Pancreas (tissue), 10 donors: ENCODE measurements at places on chromosomes 16 and 17. TPM values are rescaled to one million over a fixed set of nuclear protein-coding genes. Genes with fewer than 3 reads are reported as not detected.

- DNase-seq: no peak
Observed at GRCh38 chr16:57651344-57652333, 16.5 kb upstream of the ADGRG3 start.

DNA sequence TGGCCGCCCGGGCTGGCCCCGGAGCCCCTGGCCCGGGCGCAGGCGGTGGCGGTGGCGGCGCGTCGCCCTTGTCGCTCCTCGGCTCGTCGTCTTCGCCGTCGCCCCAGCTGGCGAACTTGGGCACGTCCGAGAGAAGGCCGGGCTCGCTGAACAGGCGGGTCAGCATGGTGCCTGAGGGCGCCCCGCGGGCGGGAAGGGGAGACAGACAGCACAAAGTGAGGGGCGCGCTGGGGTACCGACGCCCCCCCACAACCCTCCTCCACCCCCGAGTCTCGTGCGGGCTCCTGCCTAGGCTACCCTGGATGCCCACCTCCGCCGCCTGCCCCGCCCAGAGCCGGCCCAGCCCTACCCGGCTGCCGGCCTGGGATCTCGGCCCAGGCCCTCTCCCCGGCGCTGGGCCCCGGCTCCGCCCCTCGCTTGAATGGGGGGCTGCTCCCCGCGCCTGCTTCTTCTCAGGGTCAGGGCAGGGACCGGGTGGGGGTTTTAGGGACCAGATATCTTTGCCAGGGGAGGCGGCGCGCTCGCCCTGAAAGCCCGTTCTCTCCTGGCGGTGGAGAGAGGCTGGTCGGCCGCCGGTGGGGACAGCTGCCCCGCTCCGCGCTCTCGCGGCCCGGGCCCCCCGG is 1.2 kb downstream of the NEUROD2 start:
- DNase-seq: no peak

GRCh38 chr17:50884439-50885311 is 18.5 kb upstream of the TOB1 start:
- peak; percentile 67 for DNase-seq

- DNase-seq: peak; percentile 43
Observed at GRCh38 chr17:3974138-3974687, 10.0 kb upstream of the ATP2A3 start.

- no peak for DNase-seq
Observed at GRCh38 chr16:88566158-88566557, 4.0 kb upstream of the ZC3H18 start.

The PABPN1L gene
- total RNA-seq: 0.24 TPM

The KIF2B gene
- not detected for total RNA-seq

The CASKIN2 gene
- 20.7 TPM for total RNA-seq
